Activated naive CD8-positive, alpha-beta T cell treated with anti-CD3 and anti-CD28 coated beads for 36 hours (primary cell): ENCODE measurements at places on chromosomes 7 and 10. TPM values are rescaled to one million over a fixed set of nuclear protein-coding genes. Genes with fewer than 3 reads are reported as not detected.

The TAS2R38 gene
- not detected for total RNA-seq

DNA sequence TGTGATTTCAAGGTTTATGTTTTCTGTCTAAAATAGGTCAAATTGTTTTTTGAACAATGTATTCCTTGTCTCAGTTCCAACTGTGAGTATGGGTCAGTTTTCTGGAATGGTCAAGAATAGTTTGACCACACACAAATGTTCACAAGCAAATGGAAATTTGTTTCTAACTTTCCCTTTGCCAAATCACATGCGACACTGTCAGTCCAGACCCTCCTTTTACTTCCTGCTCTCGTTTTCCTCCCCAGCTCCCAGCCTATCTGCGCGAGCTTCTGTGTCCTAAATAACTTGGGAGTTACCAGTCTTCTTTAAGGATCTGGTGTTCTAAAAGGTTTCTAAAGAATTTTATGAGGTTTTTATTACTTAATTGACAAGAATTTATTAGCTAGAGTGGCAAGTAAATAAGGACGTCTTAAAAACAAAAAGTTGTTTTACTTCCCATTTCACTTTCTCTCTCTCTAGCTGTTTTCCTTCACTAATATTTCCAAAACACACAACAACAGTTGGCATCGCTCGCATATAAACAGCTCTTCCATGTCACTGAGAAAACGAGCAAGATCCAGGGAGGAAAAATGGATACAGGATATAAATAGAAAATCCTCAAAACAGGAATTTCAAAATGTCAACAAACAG is 266.1 kb upstream of the KLF6 start:
- H3K4me1 ChIP-seq: peaks cover 8% of the 10 kb centered on the region
- peaks cover 12% of the 10 kb centered on the region for H3K27me3 ChIP-seq
- H3K27ac ChIP-seq: peak overlapping the region; percentile 34
- H3K36me3 ChIP-seq: no peaks in the 10 kb centered on the region
- H3K4me3 ChIP-seq: no peak overlapping the region
- no peak for DNase-seq

DNA sequence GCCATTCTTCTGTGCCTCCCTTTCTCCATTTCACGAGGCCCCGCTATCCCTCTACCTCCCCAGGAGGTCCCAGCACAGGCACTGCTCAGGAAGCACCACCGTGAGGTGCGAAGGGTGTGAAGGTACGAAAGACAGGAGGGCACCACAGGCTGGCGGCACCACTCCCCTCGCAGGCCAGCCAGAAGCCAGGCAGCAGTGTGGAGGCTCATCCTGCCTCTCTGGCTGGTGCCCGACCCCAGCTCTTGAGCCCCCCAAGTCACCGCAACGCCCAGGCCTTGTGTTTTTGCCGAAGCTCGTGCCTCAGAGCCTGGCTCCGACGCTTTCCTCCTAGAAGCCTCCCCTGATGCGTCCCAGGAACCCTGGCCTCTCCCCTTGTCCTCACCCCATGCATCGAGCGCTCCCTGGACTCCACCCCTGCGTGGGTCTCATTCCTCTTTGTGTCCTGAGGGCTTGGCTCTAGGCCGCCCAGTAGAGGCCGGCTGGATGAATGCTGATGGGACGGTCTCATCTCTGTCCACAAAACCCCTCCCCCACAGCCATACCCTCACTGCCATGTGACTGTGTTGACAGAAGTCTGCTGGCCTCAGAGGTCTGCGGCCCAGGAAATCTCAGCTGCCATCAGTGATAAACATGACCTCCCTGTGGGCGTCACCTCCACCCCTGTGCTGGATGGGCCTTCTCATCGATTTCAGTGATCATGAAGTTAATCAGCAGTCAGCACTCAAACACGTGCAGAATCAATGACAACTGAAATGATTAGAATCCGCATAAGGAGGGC is 19.3 kb downstream of the BRI3 start:
- no peak overlapping the region for H3K27ac ChIP-seq
- DNase-seq: no peak
- no peaks in the 10 kb centered on the region for H3K4me1 ChIP-seq
- no peak overlapping the region for H3K4me3 ChIP-seq
- H3K27me3 ChIP-seq: no peaks in the 10 kb centered on the region
- H3K36me3 ChIP-seq: no peaks in the 10 kb centered on the region

- H3K4me1 ChIP-seq: no peaks in the 10 kb centered on the region
- no peak overlapping the region for H3K27ac ChIP-seq
- H3K27me3 ChIP-seq: peaks cover 25% of the 10 kb centered on the region
- no peaks in the 10 kb centered on the region for H3K36me3 ChIP-seq
- no peak for DNase-seq
These were observed 6.4 kb downstream of the KCNMA1 start for GRCh38 chr10:77631241-77631640.

DNA sequence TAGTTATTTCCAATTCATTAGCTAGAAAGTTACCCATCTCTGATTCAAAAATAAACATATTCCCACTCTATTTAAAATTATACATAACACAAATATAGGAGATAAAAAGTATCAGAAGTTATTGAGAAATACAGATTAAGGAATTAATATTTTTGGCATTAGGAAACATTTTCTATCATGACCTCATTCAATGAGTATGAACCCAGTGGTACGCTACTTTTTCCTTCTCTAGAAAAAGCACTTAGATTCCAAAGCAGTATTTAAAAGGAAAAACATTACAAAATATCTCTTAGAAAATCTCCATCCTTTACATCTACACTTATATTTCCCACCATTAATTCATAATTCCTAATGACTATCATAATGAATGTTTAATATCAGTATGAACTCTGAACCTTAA is 240.6 kb upstream of the GNAI1 start:
- H3K36me3 ChIP-seq: no peaks in the 10 kb centered on the region
- no peak overlapping the region for H3K4me3 ChIP-seq
- peaks cover 1% of the 10 kb centered on the region for H3K4me1 ChIP-seq
- no peak overlapping the region for H3K27ac ChIP-seq
- H3K27me3 ChIP-seq: no peaks in the 10 kb centered on the region
- DNase-seq: no peak

GRCh38 chr10:73965890-73966768 is 31.8 kb upstream of the VCL start:
- H3K27me3 ChIP-seq: peaks cover 3% of the 10 kb centered on the region
- H3K27ac ChIP-seq: no peak overlapping the region
- peaks cover 4% of the 10 kb centered on the region for H3K4me1 ChIP-seq
- H3K36me3 ChIP-seq: no peaks in the 10 kb centered on the region
- H3K4me3 ChIP-seq: no peak overlapping the region
